ENCODE measurements at places on chromosomes 11 and 22.

GRCh38 chr11:121965330-121965729, 150.7 kb downstream of the BLID start:
- DNase-seq = no peak

- no peak for DNase-seq
Observed at GRCh38 chr11:27423125-27423524, 49.5 kb downstream of the LGR4 start.

- no peak for DNase-seq
Observed at GRCh38 chr11:20397281-20397680, 9.8 kb downstream of the PRMT3 start.

DNA sequence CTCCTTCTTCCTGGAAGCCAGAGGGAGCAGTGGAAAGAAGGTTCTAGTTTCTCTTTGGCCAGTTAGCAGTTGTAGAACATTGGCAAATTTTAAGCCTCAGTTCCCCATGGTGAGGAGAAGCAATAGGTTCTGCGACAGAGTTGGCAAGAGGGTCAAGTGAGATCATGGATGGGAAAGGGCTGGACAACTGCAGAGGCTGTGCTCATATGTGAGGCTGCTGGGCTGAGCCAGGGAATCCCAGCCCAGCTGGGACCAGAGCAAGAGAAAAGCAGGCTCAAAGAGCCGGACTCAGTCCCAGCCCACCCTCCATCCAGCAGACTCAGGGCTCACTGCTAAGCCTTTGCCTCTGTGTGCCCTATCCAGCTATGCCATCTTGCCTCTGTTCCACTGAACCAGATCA, 66.8 kb upstream of the MYOD1 start:
- DNase-seq = no peak

DNA sequence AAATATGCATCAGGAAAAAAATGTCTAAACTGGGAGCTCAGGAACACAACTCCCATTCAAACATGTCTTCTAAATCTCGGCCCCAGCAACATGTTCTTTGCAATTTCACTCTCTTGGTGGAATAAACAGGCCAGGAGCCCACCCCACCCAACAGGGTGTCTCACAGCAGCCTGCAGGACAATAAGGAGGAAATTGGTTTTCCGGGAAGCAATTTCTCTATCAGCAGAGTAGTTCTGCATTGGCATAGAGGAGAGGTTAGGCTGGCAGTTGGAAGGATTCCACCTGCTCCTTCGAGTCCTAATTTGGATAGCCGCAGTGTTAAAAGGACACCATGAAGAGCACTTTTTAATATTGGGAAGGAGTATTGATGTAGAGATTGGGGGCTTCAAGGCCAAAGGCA, 55.9 kb upstream of the BARX2 start:
- DNase-seq = no peak

DNA sequence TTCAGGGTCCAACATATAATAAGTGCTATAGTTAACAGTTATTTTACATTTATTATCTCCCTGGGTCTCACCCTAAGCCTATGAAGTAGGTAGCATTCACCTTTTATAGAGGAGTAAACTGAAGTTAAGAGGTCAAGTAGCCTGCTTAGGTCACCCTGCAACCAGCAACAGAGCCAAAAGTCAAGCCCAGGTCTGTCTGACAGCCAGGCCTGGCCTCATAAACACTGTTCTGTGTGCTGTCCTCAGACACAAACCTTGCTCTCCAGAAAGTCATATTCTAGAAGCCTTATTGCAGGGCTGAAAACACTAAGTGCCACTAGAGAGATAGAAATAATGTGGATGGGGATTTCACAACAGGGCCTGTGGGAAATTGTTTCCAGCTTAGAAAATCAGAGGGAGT, 59.3 kb downstream of the BDNF start:
- no peak for DNase-seq

DNA sequence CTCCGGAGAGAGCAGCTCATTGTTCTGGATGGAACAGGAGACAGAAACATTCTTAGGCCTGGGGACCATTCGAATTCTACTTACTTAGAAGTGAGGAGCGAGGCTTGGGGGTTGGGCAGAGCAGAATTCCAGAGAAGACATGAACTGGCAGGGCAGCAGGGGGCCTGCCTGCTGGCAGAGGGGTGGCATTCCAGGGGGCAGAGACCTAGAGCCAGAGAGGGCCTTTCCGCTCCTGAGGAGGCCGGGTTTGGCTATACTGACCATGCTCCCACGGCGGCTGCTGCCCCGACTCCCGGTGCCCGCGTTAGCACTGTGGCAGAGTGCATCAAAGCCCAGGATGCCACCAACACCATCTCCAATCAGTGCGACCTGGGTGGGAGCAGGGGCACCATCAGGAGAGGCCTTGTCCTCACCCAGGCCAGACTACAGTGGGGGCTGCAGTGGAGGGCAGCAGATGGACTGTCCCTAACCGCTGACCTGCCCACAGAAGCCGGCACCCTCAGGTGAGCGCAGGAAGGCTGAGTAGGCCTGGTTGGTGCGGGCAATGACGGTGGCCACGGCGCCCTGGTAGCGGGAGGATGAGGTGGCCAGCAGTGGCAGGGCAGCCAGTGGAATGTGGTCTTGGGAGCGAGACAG, 7.4 kb downstream of the PITPNM1 start:
- no peak for DNase-seq

- DNase-seq = no peak
Observed at GRCh38 chr11:100805506-100806199, 118.6 kb downstream of the ARHGAP42 start.

DNA sequence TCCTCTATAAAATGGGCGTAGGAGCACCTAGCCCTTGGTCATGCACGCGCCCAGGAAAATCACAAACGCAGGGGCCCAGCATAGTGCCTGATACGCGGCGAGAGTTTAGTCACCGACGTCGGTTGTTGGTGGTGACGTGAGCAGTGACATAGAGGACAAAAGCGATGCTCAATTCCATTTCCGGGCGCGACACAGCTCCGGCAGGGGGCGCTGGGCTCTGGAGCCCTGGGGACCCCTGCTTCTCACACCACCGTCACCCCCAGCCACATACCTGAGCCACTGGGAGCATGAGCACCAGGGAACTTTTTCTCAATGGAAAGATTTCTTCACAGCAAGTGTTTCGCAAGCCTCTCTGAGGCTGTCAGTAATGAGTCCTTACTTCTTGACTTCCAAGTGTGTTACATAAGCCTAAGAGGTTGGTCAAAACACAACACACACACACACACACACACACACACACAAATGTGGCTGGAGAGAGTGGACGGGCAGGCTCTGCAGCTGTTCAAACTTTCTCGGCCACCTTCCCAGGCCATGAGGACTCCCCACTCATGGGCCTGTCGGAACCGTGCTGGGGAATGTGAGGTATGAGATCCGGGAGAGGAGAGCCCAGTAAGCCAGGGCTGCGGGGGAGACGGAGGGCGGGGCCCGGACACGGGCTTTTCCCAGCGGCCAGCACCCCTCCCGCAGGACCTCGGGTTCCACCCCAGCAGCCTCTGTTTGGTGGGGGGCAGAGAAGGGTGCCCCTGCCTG, 36.9 kb upstream of the LINC01488 start:
- no peak for DNase-seq

- DNase-seq = no peak
Observed at GRCh38 chr22:46797355-46797754, 34.9 kb downstream of the TBC1D22A start.

GRCh38 chr11:38272376-38272775, 1674.3 kb upstream of the RAG2 start:
- DNase-seq = no peak

- DNase-seq = no peak
Observed at GRCh38 chr22:47111626-47112581, 349.5 kb downstream of the TBC1D22A start.

GRCh38 chr22:31099841-31100761, 7.3 kb downstream of the SELENOM start:
- no peak for DNase-seq

- no peak for DNase-seq
Observed at GRCh38 chr11:9118277-9118676, 26.9 kb upstream of the SCUBE2 start.

DNA sequence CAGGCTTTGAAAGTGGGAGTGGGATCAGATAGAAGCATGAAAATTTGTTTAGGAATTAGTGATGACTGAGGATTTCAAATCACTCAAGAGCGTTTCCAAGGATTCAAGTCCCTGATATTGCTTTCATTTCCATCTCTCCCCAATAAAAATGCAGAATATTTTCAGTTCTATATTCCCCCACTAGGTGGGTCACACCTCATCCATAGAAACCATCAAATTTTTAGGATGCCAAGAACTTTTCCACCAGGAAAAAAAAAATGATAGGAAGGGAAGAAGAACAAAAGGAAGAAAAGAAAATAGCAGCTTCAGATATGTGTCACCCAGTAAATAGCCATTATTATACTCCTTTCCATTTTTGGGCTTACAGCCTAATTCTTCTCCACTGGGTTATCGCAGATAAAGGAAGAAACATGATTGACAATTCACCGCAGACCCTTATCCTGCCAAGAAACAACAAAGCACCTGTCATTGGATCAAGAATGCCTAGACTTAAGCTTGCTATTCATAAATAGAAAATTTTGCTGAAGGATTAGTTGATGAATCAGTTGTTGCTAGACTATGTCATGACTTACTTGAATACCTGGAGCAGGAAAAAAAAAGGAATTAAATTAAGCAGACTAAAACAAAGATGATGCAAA, 30.3 kb upstream of the OR10D3 start:
- no peak for DNase-seq

GRCh38 chr22:50307890-50308596, 597 bp upstream of the PLXNB2 start:
- DNase-seq = no peak

DNA sequence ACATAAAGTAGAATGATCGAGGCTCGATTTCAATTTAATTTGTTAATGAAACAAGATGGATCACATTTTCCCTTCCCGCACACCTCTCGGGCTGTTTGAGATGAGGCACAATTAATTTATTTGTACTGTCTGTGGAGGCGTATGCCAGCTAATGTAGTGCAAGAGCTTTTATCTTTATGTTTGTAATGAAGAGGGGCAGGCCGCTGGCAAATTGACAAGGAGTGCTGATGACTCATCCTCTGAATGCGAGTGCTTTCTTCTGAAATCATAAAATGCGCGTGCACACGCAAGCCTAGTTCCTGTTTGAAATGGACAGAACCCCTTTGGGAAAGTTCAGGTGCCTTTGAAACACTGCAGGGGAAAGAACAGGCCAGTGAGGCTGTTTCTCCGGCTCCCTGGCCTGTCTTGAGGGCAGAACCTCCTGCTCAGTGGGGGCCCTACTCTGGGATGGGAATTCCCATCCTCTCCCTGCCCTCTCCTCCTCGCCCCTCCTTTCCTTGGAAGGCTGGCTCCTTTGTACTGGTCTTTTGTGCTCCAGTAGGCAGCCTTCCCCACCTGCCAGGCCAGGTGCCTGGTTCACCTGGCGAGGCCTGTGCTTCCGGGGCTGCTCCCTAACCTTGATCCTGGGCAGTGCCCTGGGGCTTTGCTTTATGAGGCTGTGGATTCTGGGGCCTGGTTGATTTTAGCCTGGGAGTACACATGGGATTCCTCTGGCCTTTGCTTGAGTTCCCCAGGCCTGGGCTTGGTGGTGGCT, 50.3 kb downstream of the TEAD1 start:
- peak; percentile 83 for DNase-seq

DNA sequence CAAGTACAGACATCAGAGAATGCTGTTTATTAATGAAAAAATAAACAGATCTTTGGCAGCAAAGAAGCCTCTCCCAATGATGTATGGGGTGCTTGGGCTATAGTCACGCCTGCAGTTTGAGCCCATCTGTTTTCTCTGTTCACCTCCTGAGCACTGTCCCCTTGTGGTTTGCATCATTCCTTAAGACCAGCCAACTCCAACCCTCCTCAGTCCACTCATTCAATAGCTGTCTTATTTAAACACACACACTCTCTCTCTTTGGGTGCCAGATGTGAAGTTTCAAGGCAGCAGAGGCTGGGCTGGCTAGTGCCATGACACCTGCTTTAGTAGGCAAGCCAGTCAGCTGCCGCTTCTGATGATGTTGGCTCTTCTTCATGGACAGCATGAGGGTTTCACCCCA, 58.1 kb downstream of the POLD3 start:
- DNase-seq = no peak

GRCh38 chr22:41106122-41106968, 14.0 kb downstream of the EP300 start:
- DNase-seq = no peak

DNA sequence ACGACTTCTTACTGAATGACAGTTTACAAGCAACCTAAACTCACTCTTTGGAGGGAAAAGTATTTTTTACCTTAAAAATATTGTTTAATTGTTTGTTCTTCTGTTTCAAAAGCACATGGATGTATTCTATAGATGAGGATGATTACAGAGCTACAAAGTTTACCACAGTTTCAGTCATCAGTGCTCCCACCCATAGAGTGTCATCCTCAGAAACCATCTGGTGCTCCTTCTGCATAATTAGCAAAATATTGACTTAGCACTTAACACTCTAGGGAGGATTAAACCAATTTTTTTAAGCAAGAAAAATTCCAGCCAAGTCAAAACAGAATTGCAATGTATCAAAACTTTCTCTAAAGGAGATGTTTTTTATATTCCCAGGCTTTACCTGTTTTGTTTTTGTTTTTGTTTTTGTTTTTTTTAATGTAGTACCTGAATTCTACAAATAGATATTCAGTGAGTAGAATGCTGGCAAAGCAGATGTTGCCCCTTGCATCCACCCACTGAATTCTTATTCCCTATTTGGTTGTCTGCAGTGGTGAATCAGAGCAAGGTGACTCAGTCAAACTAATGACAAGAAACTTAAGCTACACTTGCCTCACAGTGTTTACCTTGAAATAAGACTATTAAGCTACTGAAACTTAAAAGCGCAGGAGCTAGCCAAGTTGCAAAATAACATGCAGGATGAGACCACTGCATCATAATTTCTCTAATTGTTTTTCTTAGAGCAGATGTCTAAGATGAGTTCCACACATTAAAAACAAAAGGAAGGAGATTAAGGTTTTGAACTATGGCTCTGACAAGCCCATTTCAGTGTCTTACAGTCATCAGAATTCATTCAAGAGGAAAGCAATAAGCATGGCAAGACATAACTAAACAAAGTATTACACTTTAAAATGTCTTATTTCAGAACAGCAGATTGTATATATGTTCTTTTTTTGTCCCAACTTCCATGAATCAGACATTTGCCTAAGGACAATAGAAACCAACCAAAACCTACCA, 155.1 kb upstream of the SOX6 start:
- DNase-seq = no peak

- DNase-seq = no peak
Observed at GRCh38 chr11:70826541-70827335, 425.6 kb downstream of the SHANK2 start.

- DNase-seq = no peak
Observed at GRCh38 chr11:35618497-35619115, 346 bp downstream of the FJX1 start.

DNA sequence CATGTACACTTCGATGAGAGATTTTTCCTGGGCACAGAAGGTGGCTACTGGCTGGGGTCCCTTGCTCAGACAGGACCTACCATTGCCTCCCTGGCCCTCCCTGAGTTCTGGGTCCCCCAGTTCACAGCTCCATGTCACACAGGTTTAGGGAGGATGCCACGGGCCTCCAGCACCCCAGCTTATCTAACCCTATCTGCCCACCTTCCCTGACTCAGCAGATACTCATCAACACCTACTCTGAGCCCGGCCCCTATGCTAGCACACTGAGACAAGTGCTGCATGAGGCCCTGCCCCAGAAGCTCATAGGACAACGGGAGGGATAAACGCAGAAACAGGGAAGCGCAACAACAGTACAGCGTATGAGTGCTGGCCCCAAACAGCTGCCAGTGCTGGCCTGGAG, 9.6 kb downstream of the NAGA start:
- no peak for DNase-seq

- no peak for DNase-seq
Observed at GRCh38 chr22:19821523-19822300, 33.0 kb downstream of the GNB1L start.

All from NCI-H1417 treated with DMSO at 0.1 percent for 48 hours (cell line).